T-helper 17 cell (primary cell): ENCODE measurements at places on chromosomes 2 and 18.
A peak's percentile ranks its signal among the peaks of the same experiment; 100 is the strongest.

GRCh38 chr2:37720533-37721200 is 49.2 kb upstream of the CDC42EP3 start:
- H3K36me3 ChIP-seq: no peaks in the 10 kb centered on the region
- no peaks in the 10 kb centered on the region for H3K4me1 ChIP-seq
- no peak overlapping the region for H3K27ac ChIP-seq
- no peak overlapping the region for H3K4me3 ChIP-seq
- H3K27me3 ChIP-seq: no peaks in the 10 kb centered on the region
- no peak for DNase-seq

GRCh38 chr2:201433394-201433995 is 17.8 kb downstream of the TRAK2 start:
- peak overlapping the region; percentile 86 for H3K27ac ChIP-seq
- peaks cover 31% of the 10 kb centered on the region for H3K4me1 ChIP-seq
- no peak for DNase-seq

- H3K36me3 ChIP-seq: no peaks in the 10 kb centered on the region
- no peak overlapping the region for H3K27ac ChIP-seq
- no peak overlapping the region for H3K4me3 ChIP-seq
- H3K27me3 ChIP-seq: peaks cover 25% of the 10 kb centered on the region
- DNase-seq: no peak
- no peaks in the 10 kb centered on the region for H3K4me1 ChIP-seq
Observed at GRCh38 chr18:21293479-21293878, 51.4 kb downstream of the GREB1L start.

DNA sequence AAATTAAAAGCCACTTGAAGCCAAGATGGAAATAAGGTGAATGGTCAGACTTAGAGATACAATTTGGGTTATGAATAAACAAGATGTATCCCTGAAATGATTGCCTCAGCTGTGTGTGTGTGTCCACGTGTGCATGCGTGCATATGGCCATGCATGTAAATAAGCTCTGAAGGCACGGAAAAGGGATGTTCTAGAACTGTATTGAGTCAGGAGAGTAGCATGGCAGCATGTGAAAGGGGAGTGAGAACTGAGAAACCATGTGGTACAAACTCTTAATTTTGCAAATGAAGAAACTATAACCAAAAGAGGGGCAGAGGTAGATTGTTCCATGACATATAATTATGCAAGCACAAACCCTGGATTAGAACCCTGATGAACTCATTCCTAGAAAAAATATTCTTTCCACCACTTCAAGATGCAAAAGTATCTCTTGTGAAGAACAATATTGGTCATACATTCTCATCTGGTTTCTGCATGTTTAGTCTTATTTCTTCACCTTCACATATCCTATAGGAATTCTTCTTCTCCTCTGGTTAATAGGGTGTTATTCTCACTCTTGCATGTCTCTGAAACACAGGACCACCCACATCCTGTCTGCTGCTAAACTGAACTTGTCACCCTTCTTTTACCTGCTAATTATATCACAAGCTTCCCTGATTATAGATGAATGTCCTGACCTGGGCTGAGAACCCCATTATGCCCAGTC is 455.8 kb downstream of the SETBP1 start:
- no peak for DNase-seq
- H3K27ac ChIP-seq: no peak overlapping the region
- no peaks in the 10 kb centered on the region for H3K27me3 ChIP-seq
- no peaks in the 10 kb centered on the region for H3K4me1 ChIP-seq

DNA sequence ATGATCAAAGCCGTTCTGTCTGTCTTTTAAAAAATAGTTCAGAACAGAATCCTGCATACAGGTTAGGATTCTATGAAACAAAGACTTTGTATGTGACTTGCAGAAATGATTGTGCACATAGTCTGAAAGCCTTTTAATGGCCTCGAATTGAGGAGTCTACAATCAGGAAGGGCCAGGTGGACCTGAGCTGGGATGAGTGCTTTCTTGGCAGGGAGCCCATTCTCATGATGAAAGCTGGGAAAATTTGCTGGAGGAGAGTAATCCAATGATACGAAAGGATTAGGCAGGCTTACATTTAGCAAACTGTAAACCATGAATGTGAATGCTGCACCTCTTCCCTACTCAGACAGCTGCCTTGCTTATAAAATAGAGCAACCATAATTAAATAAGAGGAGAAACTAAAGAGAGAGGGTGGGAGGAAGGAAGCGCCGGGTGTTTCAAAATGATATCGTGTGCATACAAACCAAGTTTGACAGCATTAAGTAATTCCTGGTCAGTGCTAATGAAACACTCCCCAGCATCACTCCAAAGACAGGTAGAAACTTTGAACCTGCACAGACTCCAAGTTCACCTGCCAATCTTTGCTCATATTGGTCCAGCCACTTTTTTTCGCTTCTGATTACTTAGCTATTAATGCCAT is 23.7 kb upstream of the CXCR4 start:
- peaks cover 35% of the 10 kb centered on the region for H3K4me1 ChIP-seq
- no peak for DNase-seq
- no peak overlapping the region for H3K4me3 ChIP-seq
- H3K27ac ChIP-seq: peak overlapping the region; percentile 97
- H3K36me3 ChIP-seq: no peaks in the 10 kb centered on the region
- H3K27me3 ChIP-seq: no peaks in the 10 kb centered on the region

- H3K4me1 ChIP-seq: no peaks in the 10 kb centered on the region
- no peak overlapping the region for H3K27ac ChIP-seq
- DNase-seq: no peak
- no peaks in the 10 kb centered on the region for H3K27me3 ChIP-seq
Observed at GRCh38 chr2:145503511-145503910, 983.6 kb upstream of the ZEB2 start.
